ENCODE measurements at places on chromosomes 16 and 17. TPM values are rescaled to one million over a fixed set of nuclear protein-coding genes. Genes with fewer than 3 reads are reported as not detected.

The HES7 gene
- total RNA-seq, result 1.7 TPM

DNA sequence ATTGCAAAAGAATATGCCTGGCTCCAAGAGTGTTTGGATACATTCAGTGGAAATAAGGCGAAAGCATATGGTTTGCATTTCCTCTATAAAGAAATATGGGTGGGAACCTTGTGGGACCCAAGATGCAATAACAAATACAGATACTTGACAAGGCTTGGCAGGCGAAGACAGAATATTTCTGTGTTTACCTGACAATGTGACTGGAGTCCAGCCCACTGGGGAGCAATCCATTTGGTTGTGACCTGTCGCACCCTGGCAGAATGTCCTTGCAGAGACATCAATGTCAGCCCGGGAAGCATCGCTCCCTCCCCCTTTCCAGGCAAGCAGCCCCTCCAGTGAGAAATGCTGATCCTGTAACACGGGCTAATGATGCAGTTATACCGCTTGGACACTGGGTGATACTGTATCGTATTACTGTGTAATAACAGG, 296.6 kb downstream of the MAF start:
- H3K4me1 ChIP-seq, result no peaks in the 10 kb centered on the region
- H3K36me3 ChIP-seq, result no peaks in the 10 kb centered on the region
- H3K27ac ChIP-seq, result no peak overlapping the region
- DNase-seq, result no peak
- no peak overlapping the region for H3K4me3 ChIP-seq

DNA sequence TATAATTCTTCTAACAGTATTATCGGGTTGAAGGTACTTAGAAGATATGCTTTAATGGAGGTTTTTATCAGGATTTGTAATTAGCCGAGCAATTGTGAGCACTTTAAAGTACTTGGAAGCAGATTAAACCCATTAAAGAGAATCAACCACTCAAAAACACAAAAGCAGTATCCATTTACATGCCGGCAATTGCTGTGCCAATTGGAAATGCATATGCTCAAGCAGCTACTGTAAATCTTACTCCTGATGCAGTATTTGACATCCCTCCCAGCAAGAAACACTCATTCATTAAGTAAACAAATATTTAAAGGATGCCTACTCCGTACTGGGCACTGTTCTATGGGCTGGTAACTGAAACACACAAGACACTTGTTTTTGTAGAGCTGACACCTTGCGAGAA, 11.4 kb upstream of the CCL1 start:
- H3K36me3 ChIP-seq, result no peaks in the 10 kb centered on the region
- H3K27me3 ChIP-seq, result peaks cover 5% of the 10 kb centered on the region
- H3K4me1 ChIP-seq, result no peaks in the 10 kb centered on the region

DNA sequence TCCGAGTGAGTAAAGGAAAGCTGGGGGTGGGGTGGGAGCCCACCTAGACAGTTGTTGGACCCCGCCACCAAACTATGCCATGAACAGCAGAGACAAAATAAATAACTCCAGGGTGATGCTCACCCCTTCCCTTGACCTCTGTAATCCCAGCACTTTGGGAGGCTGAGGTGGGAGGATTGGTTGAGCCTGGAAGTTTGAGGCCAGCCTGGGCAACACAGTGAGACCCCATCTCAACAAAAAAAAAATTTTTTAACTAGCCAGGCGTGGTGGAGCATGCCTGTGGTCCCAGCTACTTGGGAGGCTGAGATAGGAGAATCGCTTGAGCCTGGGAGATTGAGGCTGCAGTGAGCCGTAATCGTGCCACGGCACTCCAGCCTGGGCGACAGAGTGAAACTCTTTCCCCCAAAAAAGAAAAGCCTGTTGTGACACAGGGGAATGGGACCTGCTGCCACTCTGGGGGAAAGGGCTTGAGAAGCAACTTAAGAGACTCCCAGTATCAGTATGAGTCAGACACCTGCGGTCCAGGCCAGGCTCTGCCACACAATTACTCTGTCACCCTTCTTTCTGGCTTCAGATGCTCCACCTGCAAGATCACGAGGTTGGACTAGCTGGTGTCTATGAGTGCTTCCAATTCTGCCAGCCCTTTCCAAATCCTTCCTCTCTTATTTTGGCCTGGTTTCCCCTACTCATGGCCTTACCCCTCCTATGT, 5.0 kb downstream of the SGCA start:
- no peak for DNase-seq
- no peaks in the 10 kb centered on the region for H3K36me3 ChIP-seq
- H3K27ac ChIP-seq, result no peak overlapping the region

GRCh38 chr17:42894283-42895184, 6.1 kb upstream of the G6PC1 start:
- no peak for DNase-seq
- no peak overlapping the region for H3K27ac ChIP-seq
- no peaks in the 10 kb centered on the region for H3K36me3 ChIP-seq
- no peak overlapping the region for H3K4me3 ChIP-seq
- no peaks in the 10 kb centered on the region for H3K4me1 ChIP-seq
- no peaks in the 10 kb centered on the region for H3K27me3 ChIP-seq

DNA sequence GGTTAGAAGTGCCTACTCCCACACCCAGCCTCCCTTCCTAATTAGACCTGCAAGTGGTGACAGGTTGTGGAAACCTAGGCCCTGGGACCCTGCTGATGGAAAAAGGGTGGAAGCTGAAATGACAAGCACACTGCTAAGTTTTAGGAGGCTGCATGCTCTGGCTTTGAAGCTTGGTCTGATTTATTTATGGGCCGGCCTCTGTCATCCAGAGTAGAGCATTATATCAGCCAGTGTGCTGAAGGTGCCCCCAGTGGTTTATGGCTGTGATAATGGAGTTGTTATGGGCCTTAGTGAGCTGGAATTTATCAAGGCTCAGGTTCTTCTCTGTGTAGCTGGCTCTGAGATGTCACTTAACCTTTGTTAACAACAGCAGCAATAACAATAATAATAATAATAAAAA, 142.6 kb downstream of the UTP18 start:
- no peak for DNase-seq
- H3K27me3 ChIP-seq, result peaks cover 15% of the 10 kb centered on the region
- H3K36me3 ChIP-seq, result no peaks in the 10 kb centered on the region

- peak overlapping the region; percentile 41 for H3K4me3 ChIP-seq
- H3K27me3 ChIP-seq, result peaks cover 48% of the 10 kb centered on the region
- peaks cover 15% of the 10 kb centered on the region for H3K4me1 ChIP-seq
- H3K27ac ChIP-seq, result no peak overlapping the region
- DNase-seq, result peak; percentile 55
These were observed 1.4 kb downstream of the PYDC1 start for GRCh38 chr16:31215287-31216162.

The CBFA2T3 gene
- total RNA-seq, result 1.7 TPM

The KRTAP2-2 gene
- not detected for total RNA-seq

The WSCD1 gene
- total RNA-seq, result 0.28 TPM

DNA sequence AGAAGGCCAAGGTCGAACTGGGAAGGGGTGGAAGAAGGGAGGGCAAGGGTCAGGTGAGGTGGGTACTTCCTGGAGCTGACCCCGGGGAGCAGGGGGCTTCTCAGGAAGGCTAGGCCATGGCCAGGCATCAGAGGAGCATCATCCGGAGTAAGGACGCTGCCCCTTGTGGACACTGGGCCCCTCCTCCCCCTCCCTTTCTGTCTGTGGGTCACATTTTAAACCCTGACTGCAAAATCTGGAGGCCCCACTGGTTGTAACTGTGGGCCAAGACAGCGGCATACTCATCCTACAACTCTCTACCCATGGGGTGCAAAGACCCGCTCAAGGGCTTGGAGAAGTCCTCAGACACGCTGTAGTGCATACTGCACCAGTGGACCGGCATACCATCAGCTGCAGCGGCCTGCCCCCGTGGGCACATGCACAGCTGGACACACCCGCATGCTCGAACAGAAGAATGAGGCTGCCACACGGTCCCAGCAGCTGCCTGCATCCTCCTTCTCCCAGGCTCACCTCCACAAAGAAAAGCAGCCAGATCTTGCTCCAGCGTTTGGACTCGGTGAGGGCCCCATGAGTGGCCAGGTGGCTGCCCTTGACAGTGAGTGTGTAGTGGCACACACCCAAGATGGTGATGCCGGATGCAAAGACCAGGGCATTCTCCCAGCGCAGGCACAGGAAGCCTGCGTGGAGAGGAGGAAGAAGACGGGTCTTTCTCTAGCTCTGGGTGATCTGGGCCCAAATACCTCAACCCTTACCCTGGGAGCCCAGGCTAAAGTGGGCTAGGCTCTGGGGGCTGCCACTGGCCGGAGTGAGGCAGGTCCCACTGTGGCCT, 1.2 kb downstream of the FADS6 start:
- no peak overlapping the region for H3K4me3 ChIP-seq
- no peak overlapping the region for H3K27ac ChIP-seq
- H3K4me1 ChIP-seq, result no peaks in the 10 kb centered on the region
- peaks cover 69% of the 10 kb centered on the region for H3K27me3 ChIP-seq
- no peaks in the 10 kb centered on the region for H3K36me3 ChIP-seq

The PITPNM3 gene
- 1.9 TPM for total RNA-seq

The CCL17 gene
- total RNA-seq, result not detected

DNA sequence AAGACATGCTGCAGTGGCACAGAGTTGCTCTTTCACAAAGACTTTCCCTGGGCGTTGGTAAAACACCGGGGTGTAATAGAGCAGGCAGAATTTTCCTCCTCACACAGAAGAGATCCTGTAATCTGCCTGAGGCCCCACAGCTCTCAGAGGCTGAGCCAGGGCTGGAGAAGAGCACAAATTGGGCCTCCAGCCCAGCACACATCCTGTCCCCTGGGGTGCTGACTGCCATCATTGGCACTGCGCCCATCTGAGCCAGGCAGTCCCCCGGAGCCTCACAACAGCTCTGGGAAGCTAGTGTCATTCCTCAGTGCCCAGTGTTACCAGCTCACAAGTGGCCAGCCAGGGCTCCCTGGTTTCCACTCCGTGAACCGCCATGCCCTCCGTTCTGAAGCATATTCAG, 119.4 kb downstream of the SOCS1 start:
- H3K27me3 ChIP-seq, result no peaks in the 10 kb centered on the region
- peaks cover 66% of the 10 kb centered on the region for H3K4me1 ChIP-seq
- DNase-seq, result peak; percentile 98
- peak overlapping the region; percentile 74 for H3K27ac ChIP-seq
- no peaks in the 10 kb centered on the region for H3K36me3 ChIP-seq

DNA sequence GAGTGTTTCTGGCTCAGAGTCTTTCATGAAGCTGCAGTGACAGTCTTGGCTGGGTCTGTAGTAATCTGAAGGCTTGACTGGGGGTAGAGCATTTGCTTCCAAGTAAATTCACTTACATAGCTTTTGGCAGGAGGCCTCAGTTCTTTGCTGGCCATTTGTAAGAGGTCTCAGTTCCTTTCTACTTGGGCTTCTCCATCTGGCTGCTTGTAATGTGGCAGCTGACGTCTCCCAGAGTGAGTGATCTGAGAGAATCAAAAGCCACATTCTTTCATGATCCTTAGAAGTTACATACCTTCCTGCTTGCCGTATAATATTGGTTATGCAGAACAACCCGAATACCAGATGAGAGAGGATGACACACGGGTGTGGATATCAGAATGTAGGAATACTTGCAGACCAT, 39.8 kb downstream of the NF1 start:
- H3K36me3 ChIP-seq, result no peaks in the 10 kb centered on the region
- H3K4me3 ChIP-seq, result no peak overlapping the region
- DNase-seq, result no peak

The SKAP1 gene
- total RNA-seq, result not detected

The DYNLRB2 gene
- total RNA-seq, result not detected

GRCh38 chr17:51611585-51611984, 351.2 kb downstream of the UTP18 start:
- no peak overlapping the region for H3K27ac ChIP-seq
- no peaks in the 10 kb centered on the region for H3K36me3 ChIP-seq
- peaks cover 13% of the 10 kb centered on the region for H3K27me3 ChIP-seq
- no peak overlapping the region for H3K4me3 ChIP-seq
- H3K4me1 ChIP-seq, result no peaks in the 10 kb centered on the region

DNA sequence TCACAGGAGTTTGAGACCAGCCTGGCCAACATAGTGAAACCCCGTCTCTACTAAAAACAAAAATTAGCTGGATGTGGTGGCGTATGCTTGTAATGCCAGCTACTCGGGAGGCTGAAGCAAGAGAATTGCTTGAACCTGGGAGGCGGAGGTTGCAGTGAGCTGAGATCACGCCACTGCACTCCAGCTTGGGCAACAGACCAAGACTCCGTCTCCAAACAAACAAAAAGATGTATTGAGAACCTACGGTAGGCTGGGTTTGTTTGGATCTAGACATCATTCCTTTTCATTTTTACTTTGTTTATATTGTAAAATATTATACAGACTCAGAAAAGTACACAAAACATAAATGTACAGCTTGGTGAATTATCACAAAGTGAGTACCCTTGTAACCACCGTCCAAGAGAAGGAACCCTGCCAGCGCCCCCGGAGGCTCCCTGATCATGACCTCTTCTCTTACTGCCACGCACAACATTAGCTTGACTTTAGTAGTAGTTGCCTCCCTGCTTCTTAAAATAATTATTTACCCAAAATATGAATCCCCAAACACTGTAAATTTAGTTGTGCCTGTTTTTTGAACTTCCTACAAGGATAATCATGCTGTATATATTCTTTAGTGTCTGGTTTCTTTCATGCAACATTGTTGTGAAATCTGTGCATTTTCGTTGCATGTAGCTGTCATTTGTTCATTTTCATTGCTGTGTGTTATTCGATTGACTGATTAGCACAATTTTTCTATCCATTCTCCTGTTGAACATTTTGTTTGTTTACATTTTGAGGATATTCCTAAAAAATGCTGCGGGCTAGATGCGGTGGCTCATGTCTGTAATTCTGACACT, 56.5 kb downstream of the KSR1 start:
- no peak overlapping the region for H3K27ac ChIP-seq
- no peak overlapping the region for H3K4me3 ChIP-seq
- no peak for DNase-seq
- no peaks in the 10 kb centered on the region for H3K27me3 ChIP-seq
- no peaks in the 10 kb centered on the region for H3K36me3 ChIP-seq
- no peaks in the 10 kb centered on the region for H3K4me1 ChIP-seq

The SLC22A31 gene
- total RNA-seq, result 1.0 TPM

DNA sequence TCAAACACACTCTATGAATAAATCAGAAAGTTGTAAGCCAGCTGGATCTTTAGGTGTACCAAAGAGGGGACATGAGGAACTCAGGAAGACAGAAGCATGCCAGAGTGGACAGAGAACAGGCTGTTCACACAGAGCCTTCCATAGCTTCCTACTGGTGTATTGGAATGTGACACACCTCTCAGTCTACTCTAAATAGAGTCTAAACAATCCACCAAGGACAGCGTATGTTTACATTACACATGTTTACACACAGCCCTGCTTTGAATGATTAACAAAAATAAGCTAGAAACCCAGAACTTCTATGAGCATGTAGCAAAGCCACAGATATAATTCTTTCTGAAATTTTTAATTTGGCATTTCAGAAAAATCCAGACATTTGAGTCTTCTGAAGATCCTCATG, 1279.0 kb upstream of the CDH8 start:
- DNase-seq, result no peak
- no peaks in the 10 kb centered on the region for H3K36me3 ChIP-seq
- H3K4me3 ChIP-seq, result no peak overlapping the region
- no peak overlapping the region for H3K27ac ChIP-seq

- H3K4me1 ChIP-seq, result peaks cover 21% of the 10 kb centered on the region
- H3K27ac ChIP-seq, result no peak overlapping the region
- DNase-seq, result peak; percentile 31
- H3K4me3 ChIP-seq, result no peak overlapping the region
These were observed 5.3 kb downstream of the TMEM114 start for GRCh38 chr16:8585041-8585440.

Data from A673 (cell line).